NCI-H524 (cell line): ENCODE measurements at places on chromosomes 6 and 20.

DNA sequence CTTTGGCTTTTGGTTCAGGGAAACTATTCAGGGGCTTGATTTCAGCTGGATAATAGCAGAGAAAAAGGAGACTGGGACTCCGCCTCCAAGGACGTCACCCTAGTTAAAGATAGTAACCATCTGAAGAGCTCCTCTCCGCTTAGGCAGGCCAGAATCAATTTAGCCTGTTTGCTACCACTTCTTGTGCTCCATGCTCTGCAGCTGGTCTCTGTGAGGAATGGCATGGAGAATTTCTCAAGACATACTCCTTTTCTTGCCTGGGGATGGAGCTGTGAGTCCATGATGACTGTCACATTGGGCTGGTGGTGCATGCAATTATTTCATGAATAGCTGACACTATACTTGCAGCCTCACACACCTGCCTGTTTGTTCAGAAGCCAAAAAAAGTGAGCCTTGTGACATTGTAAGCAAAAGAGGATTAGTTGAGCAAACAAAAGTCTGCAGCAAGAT is 61.4 kb downstream of the TXLNB start:
- peak; percentile 73 for DNase-seq

DNA sequence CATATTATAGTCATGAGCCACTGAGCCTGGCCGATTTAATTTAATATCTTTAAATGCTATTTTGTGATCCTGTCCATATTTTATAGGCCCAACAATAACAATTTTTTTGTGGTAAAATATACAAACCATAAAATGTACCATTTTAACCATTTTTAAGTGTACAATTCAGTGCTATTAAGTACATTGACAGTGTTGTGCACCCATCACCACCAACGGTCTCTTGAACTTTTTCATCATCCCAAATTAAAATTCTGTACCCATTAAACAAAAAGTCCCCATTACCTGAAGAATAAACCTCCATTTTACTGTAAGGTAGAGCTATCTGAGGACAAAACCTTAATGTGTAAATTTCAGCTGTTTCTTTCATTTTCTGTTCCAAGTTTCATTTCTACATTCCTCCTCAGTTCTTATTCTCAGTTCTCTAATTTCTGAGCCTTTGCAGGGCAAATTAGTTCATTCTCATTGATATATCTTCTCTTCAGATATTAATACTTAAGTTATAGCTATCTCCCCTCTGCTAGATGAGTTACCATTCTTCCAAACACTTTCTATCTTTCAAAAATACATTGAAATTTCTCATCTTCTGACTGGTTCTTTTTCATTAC is 10.3 kb downstream of the MTO1 start:
- DNase-seq, result no peak

DNA sequence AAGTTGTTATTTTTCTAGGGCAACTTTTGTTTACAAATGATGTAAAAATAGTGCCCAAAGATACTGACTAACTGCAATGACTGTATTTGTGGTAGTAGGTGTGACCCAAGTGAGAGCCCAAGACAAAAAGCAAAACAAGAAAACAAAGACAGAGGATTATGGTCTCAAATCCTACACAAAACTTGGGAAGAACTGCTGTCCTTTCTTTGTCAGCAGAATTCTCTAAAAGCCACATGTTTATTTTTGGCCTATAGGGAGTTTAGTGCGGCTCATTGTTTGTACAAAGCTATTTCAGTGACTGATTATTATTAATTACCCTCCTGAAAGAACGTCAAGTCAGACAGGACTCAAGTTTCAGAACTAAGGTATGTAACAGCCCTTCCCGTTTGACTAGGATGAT is 509.2 kb upstream of the SLC35B3 start:
- DNase-seq, result no peak

DNA sequence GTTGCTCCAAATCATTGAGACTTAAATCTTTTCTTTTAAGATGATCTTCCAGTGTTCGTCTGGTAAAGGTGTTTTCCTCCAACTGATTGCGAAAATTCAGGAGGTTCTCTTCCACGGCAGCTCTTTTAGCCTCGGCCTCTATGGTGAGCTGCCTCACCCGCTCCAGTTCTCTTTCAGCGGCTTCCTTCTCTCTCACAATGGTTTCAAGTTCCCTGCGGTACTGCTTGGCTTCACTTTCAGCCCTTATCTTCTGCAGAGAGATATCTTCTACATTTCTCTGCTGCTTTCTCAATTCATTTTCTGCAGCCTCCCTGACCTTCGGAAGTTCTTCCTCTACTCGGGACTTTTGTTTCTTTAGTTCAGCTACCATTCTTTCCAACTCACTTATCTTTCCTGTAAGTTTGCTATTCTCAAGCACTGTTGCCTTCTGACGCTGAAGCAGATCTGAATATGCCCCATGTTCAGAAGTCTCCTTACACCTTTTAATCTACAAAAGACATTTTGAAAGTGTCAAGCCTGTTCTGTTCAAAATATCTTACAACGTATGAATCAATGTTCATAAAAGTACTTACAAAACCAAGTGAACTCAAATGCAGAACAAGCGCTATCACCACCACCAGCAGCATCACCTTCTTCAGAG is 22.3 kb downstream of the DST start:
- DNase-seq, result no peak

- no peak for DNase-seq
Observed at GRCh38 chr6:136873748-136874147, 48.4 kb upstream of the SLC35D3 start.

DNA sequence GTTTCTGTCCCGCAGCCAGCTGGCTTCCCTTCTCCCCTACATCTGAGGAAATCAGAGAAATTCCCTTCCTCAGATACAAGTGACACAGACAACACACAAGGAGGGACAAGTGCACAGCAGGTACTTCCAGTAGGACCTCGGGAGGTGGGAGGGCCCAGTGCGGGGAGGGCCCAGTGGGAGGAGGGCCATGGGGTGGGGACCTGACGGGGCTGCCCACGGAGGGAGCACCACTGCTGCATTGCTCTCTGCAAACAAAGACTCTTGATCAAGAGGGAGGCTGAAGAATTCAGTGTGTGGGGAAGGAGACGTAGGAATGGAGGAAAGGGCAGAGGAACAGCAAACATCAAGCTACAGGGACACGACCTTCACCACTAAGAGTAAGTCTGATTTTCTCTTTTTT is 9.0 kb downstream of the TAP2 start:
- DNase-seq, result no peak

GRCh38 chr6:145866456-145867396 is 52.1 kb upstream of the FBXO30 start:
- no peak for DNase-seq

- DNase-seq, result peak; percentile 37
Observed at GRCh38 chr6:130713144-130713543, 114.1 kb upstream of the SMLR1 start.

GRCh38 chr6:89048288-89048923 is 32.1 kb upstream of the PNRC1 start:
- no peak for DNase-seq

- DNase-seq, result peak; percentile 95
Observed at GRCh38 chr20:47785854-47786764, 828 bp upstream of the SULF2 start.

GRCh38 chr20:25481918-25482253 is 74.4 kb downstream of the GINS1 start:
- no peak for DNase-seq

DNA sequence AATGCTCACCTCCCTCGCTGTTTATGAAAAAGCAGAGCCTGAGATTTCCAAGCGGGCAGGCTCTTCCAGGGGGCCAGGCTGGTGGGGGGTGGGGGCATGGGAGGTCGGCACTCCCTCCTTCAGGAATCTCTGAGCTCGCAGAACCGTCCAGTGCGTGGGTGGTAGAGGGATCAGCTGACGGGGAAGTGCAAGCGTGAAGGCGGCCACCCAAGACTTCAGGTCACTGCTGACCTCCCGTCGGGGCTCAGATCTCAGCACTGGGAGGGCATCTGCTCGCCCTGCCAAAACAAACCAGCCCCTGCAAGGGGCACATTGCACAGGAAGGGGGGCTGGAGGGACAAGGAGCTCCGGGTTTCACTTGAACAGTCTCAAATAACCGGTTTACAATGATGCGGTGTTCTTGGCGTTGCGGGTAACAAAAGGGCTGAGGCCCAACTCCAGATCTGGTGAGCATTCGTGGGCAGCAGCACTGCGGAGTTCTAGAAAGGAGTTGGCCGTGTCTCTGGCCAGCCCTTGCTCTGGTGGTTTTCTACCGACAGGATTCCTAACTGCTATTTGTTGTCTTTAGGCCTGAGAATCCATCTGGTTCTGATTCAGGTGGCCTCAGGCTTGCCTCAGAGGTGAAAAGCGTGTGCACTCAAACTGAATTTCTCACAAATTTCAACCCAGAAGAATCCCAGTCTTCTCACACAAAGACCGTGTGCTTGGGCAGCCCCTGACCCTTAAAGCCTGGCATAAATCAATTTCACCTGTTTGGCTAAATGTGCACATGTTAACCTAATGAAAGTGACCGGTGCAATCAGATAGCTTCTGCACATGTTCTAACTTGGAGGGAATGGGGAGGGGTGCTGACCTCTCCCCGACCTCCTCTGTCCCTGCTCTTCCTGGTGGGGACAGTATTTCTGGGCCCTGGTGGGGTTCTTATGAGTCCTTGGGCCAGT is 191.6 kb downstream of the MYLK4 start:
- DNase-seq, result no peak
